ENCODE measurements at places on chromosomes 6 and 20. TPM values are rescaled to one million over a fixed set of nuclear protein-coding genes. Genes with fewer than 3 reads are reported as not detected.

- H3K27me3 ChIP-seq = no peaks in the 10 kb centered on the region
- peak overlapping the region; percentile 37 for H3K27ac ChIP-seq
- no peak overlapping the region for H3K4me3 ChIP-seq
- DNase-seq = no peak
- no peaks in the 10 kb centered on the region for H3K4me1 ChIP-seq
These were observed 12.7 kb downstream of the DEF6 start for GRCh38 chr6:35310265-35310831.

GRCh38 chr6:119881416-119881815, 531.9 kb upstream of the MAN1A1 start:
- DNase-seq = peak; percentile 3
- H3K4me3 ChIP-seq = no peak overlapping the region
- no peaks in the 10 kb centered on the region for H3K27me3 ChIP-seq
- no peak overlapping the region for H3K27ac ChIP-seq
- no peaks in the 10 kb centered on the region for H3K4me1 ChIP-seq

DNA sequence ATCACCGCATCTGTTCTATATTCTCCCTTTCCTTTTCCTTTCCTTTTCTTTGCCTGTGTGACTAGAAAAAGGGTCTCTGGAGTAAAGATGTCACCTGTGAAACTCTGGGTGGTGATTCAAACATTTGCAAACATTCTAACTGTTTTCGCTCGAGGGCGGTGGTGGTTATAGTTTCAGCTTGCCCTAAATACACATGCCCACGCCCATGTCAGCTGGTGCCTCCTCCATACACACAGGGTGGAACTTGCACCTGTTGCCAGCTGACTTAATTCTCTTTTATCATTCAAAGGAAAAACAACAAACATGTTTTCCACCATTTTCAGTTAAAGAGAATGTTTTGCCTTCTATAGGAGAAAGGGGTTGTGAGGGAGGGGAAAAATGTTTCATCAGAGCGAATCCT, 381.9 kb upstream of the ARID1B start:
- H3K4me1 ChIP-seq = peaks cover 5% of the 10 kb centered on the region
- DNase-seq = peak; percentile 76
- peaks cover 20% of the 10 kb centered on the region for H3K27me3 ChIP-seq
- H3K36me3 ChIP-seq = no peaks in the 10 kb centered on the region

GRCh38 chr6:169210611-169211010, 43.0 kb downstream of the THBS2 start:
- H3K4me1 ChIP-seq = peaks cover 32% of the 10 kb centered on the region
- H3K4me3 ChIP-seq = no peak overlapping the region
- no peaks in the 10 kb centered on the region for H3K36me3 ChIP-seq
- no peak for DNase-seq
- H3K27me3 ChIP-seq = no peaks in the 10 kb centered on the region
- H3K27ac ChIP-seq = no peak overlapping the region

GRCh38 chr6:44234101-44235025, 11.0 kb downstream of the SLC29A1 start:
- H3K4me3 ChIP-seq = no peak overlapping the region
- H3K4me1 ChIP-seq = peaks cover 94% of the 10 kb centered on the region
- peaks cover 43% of the 10 kb centered on the region for H3K36me3 ChIP-seq
- peak; percentile 65 for DNase-seq

DNA sequence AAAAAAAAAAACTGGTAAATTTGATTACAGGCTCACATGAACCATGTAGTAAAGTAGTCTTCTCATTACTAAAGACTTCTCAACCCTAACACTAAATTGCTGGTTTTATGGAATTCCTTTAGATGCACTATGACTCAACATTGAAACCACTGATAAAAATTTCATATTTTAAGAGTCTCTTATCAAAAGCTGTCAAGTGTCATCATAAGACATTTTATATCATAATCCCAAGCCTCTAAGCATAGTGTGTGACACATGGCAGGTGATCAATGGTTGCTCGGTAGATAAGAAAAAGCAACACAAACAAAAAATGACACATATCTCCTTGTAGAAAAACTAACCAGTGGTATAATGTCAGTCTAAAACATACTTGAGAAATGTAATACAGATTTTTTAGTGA, 258.4 kb downstream of the RNGTT start:
- H3K36me3 ChIP-seq = no peaks in the 10 kb centered on the region
- no peak for DNase-seq
- no peak overlapping the region for H3K4me3 ChIP-seq

DNA sequence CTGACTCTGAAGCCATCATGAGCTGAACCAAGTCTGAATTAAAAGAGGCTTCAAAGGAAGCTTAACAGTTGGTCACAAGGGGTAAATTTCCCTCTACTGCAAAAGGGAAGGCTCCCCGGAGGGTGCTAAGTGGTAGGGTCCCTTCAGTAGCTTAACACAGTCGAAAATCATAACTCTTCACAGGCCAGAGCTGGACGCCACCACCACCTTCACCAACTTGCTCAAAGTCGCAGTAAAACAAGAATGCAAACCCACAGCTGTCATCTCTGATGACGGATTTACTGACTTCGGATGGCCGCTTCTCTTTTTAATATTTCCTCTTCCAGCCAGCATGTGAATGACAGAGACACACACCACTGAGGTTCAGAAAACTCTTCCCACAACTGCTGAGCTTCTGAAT, 144.7 kb upstream of the FBXL4 start:
- H3K4me1 ChIP-seq = no peaks in the 10 kb centered on the region
- no peak overlapping the region for H3K27ac ChIP-seq
- no peak for DNase-seq
- H3K36me3 ChIP-seq = no peaks in the 10 kb centered on the region
- H3K27me3 ChIP-seq = peaks cover 18% of the 10 kb centered on the region

- no peaks in the 10 kb centered on the region for H3K4me1 ChIP-seq
- H3K36me3 ChIP-seq = no peaks in the 10 kb centered on the region
These were observed 14.7 kb downstream of the GNAS start for GRCh38 chr20:58867211-58867610.

DNA sequence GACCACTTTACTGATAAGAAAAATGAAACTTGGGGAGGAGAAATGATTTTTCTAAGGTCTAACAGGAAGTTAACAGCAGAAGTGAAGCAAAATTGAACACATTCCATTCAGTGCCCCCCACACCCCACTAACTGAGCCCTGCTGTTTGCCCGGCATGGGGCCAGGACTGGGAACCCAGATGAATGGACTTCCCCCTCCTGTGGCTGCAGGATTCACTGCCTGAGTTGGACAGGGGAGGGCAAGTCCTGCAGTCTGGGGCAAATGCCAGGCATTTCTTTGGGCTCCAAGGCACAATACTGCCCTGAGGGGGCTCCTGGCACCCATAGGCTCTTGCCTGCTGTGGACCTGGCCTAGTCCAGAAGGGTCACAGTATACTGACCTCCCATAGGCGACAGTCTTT, 28.3 kb downstream of the FYN start:
- peaks cover 6% of the 10 kb centered on the region for H3K36me3 ChIP-seq
- DNase-seq = peak; percentile 43
- no peak overlapping the region for H3K27ac ChIP-seq
- H3K27me3 ChIP-seq = no peaks in the 10 kb centered on the region
- no peak overlapping the region for H3K4me3 ChIP-seq
- H3K4me1 ChIP-seq = peaks cover 76% of the 10 kb centered on the region

DNA sequence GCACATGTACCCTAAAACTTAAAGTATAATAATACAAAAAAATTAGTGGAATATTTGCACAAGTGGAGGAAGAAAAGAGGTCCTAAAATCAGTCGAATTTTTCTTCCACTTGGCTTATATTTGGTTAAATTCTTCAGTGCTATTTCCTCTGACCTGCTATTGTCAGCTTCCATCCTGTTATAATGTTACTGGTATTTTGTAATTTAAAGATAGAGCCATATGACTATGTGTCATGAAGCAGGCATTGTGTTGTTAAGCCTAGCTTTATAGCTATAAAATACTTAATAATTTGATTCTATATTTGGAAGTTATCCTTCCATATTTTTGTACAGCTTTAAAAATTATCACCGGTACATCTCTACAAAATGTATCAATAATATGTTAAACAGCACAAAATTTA, 455.9 kb upstream of the MARCKS start:
- H3K27me3 ChIP-seq = no peaks in the 10 kb centered on the region
- no peak overlapping the region for H3K4me3 ChIP-seq
- no peaks in the 10 kb centered on the region for H3K36me3 ChIP-seq
- H3K4me1 ChIP-seq = peaks cover 13% of the 10 kb centered on the region

- H3K27ac ChIP-seq = no peak overlapping the region
- H3K4me3 ChIP-seq = no peak overlapping the region
These were observed 272.8 kb downstream of the MAFB start for GRCh38 chr20:40416274-40416673.

DNA sequence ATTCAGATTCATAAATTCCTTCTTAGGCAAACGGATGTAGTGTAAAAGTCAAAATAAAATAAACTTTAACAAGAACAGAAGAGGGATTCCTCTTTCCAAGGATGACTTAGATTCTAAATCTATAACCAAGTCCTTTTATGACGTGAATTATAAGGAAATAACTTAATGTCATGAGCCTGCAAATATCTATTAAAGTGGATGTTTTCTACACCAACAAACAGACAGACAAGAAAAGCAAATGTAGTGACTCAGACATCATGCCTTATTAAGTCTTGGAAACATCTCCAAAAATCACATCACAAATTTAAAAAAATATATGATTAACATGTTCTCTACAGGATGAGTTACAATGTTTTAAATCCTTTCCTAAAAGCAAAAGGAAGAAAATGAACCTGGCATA, 397.1 kb downstream of the ESR1 start:
- no peaks in the 10 kb centered on the region for H3K4me1 ChIP-seq
- peaks cover 92% of the 10 kb centered on the region for H3K36me3 ChIP-seq
- H3K4me3 ChIP-seq = no peak overlapping the region
- no peaks in the 10 kb centered on the region for H3K27me3 ChIP-seq
- H3K27ac ChIP-seq = no peak overlapping the region

DNA sequence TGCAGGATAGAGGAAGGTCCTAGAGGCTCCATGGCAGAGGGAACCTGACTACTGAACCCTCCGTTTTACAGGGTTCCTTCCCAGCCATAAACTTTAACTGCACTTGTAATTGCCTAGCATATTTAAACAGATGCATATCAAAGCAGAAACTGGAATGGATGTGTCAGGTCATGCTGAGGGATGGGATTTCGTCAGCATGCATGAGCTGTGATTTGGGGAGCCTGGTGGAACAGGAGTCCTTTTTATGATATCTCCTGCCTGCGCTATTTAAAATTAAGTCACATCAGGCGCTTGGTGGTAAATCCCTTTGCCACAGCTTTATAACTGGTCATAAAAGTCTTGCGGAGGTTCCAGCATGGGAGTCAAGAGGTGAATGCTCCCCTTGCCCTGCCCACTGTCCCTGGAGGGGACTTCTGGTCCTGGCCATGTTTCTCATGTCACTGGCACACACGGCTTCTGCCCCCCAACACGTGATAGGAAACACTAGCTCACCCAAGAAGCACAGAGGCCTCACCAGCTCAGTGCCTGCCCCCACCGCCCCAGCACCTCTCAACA, 26.0 kb upstream of the PCMTD2 start:
- H3K4me1 ChIP-seq = no peaks in the 10 kb centered on the region
- no peak overlapping the region for H3K27ac ChIP-seq
- DNase-seq = no peak
- H3K27me3 ChIP-seq = no peaks in the 10 kb centered on the region

Gene CDH4
- total RNA-seq = not detected

Gene IL17A
- not detected for total RNA-seq

Gene CTAGE9
- 6.2 TPM for total RNA-seq

Gene MRPL14
- 37.3 TPM for total RNA-seq

Gene POM121L2
- not detected for total RNA-seq

Gene ARMC2
- 3.1 TPM for total RNA-seq

Gene TSPYL1
- 2.9 TPM for total RNA-seq

Gene TBC1D7
- 9.6 TPM for total RNA-seq
